ENCODE measurements at places on chromosomes 13 and 19.

GRCh38 chr13:72166102-72166650, 299.2 kb upstream of the DACH1 start:
- DNase-seq, result no peak

DNA sequence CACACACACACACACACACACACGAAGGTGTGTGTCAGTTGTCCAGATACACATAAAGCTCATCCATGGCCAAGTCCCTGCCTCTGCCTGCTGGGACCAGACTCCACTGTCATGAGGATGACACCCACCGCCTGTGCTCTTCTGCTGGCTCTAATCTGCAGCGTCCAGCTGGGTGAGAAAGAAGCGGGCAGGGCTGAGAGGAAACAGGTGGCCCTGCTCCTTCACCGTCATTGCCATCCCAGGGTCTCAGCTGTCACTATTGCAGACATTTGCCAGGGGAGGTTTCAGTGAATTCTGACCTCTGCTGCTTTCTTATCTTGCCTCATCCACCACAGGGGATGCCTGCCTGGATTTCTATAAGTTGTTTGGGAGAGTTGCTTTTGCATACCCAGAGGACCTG, 31.4 kb downstream of the SCGB2B2 start:
- DNase-seq, result no peak

DNA sequence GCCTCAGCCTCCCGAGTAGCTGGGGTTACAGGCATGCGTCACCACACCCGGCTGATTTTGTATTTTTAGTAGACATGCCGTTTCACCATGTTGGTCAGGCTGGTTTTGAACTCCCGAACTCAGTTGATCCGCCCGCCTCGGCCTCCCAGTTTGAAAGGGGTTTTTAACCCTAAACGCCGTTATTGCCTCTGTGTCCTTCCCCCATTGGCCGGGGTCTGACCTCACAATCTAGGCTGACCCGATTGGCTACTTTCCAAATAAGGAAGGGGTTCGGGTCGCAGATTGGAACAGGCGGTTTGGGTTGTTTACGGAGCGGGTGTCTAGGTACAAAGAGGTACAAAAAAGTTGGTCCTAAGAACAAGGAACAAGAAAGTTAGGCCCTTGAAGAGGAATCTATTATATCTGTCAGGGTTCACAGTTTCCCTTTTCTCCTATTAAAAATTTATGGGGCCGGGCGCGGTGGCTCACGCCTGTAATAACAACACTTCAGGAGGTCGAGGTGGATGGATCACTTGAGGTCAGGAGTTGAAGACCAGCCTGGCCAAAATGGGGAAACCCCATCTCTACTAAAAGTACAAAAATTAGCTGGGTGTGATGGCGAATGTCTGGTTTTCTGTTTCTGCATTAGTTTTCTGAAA, 1.0 kb downstream of the ZNF253 start:
- no peak for DNase-seq

- DNase-seq, result no peak
These were observed 1089.7 kb downstream of the EFNB2 start for GRCh38 chr13:105445796-105446195.

DNA sequence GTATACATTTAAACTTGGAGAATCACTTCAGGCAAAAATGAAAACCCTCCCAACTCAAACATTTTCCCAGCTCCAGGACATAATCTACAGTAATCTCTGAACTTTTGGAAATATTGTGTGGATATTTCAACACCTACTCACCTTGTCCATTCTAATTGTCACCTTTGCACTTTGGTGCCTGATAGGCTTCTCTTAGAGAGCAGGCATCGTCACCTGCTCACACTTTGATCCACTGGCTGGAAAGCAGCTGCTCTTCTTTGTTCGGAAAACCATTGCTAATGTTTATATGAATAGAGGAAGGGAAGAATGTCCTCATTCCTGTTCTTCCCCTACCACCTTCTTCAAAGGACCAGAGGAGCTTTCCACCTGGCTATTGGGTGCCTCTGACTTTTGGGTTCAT, 411.2 kb downstream of the FGF9 start:
- DNase-seq, result no peak

- no peak for DNase-seq
These were observed 108.3 kb downstream of the POSTN start for GRCh38 chr13:37490176-37490779.

GRCh38 chr13:99067159-99067985, 89.5 kb upstream of the DOCK9 start:
- DNase-seq, result no peak

GRCh38 chr19:13817615-13818371, 22.6 kb downstream of the ZSWIM4 start:
- no peak for DNase-seq

GRCh38 chr19:35493971-35494370, 3.7 kb upstream of the KRTDAP start:
- DNase-seq, result no peak

DNA sequence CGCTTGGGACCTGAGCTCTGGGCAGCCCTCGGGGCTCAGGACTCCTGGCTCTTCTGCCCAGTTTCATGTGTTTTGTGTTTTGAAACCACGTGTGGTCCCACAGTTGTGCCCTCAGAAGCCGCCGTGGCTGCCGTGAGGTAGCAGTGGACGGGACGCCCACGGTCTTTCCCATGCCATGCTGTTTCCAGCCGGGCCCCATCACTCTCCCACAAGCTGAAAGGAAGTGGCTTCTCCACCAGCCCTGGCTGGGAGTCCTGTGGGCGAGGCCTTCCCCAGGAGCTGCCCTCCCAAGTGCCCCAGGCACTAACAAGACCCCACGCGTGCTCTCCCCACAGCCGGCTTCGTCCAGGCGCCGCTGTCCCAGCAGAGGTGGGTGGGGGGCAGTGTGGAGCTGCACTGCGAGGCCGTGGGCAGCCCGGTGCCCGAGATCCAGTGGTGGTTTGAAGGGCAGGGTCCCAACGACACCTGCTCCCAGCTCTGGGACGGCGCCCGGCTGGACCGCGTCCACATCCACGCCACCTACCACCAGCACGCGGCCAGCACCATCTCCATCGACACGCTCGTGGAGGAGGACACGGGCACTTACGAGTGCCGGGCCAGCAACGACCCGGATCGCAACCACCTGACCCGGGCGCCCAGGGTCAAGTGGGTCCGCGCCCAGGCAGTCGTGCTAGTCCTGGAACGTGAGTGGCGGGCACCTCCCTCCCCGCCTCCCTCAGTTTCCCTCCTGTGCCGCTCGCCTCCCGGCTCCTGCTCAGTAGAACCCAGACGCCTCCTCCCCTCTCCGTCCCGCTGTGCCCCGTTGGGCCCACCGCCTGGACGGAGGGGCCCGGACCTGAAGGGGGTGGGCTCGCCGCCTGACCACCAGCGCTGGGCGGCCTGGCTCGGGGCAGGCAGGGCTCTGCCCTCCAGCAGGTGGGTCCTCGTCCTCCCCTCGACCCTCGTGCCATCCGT, 5.3 kb downstream of the BSG start:
- no peak for DNase-seq

- peak; percentile 20 for DNase-seq
These were observed 7.5 kb upstream of the MIER2 start for GRCh38 chr19:351976-352625.

- no peak for DNase-seq
These were observed 16.6 kb downstream of the POU4F1 start for GRCh38 chr13:78586706-78587105.

DNA sequence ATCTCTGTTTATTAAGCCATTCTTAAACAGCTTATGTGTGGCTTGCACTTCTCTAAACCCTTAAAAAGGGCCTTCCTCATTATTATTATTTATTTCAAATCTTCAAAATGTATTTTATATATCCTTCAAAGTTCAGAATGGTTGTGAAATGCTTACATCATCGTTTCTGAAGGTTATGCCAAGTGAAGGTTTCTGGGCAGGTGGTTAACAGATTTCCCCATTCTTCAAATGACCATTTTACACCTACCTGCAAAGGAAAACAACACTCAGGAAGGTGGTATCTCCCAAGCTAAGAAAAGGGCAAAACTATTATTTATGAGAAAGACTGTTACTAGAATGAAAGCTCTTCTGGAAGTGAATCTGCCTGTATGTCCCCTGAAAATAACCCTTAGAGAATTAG, 191.6 kb downstream of the SHISA2 start:
- no peak for DNase-seq

DNA sequence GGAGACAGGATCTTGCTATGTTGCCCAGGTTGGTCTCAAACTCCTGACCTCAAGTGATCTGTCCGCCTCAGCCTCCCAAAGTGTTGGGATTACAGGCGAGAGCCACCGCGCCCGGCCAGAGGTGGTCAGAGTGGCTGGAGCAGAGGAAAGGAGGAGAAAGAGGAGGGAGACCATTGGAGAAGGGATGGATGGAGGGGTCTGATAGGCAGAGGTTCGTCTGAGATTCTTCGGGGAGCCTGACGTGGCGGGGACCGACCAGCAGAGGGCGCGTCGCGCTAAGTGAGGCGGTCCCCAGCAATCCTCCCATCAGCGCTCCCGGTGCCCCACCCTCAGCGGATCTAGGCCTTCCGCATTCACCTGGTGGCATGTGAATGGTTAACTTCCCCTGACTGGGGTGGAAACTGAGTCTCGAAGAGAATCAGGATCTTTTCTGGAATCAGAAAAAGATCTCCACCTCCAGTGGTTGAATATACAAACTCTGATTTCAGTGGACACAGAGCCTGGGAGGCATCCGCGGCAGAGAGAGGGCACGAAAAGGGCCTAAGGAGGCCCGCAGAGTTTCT, 8.8 kb downstream of the GTPBP3 start:
- DNase-seq, result no peak

GRCh38 chr19:48154003-48154402, 16.1 kb downstream of the LIG1 start:
- DNase-seq, result no peak

DNA sequence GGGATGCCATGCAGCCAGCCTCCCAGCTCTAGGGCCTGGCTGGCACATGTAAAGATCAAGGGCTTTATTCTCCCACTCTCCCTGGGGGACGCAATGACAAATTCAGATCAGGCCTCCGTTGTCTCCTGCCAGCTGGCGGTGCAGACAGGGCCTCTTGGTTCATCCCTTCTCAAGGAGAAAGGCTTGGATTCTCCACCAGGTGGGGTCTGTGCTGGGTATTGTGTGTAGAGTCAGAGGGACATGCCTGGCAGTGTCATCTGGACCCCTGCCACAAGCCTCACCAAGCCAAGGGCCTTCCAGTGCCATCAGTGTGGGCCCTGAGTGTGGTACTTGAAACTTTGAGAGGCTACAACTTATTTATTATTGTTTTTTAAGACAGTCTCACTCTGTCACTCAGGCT, 8.4 kb upstream of the PTPRS start:
- DNase-seq, result no peak

- no peak for DNase-seq
These were observed 67.4 kb upstream of the UBAC2 start for GRCh38 chr13:99133230-99133629.

DNA sequence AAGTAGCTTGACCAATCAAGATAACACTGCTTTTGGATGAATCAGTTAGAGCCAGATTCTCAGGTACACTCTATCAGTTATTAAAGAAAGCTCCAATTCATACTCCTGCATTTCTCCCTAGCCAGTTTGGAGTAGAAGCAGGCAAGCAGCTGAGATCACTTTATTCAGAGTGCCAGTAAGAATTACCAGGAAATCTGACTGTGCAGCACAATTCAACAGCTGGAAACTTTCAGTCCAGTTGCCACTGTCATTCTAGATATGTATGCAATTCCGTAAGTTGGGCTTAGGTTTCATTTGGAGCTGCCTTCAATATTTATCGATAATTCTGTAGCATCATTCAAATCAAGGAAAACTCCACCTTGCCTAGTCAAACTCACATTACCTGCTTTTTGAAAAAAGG, 2625.6 kb upstream of the PCDH20 start:
- DNase-seq, result no peak

GRCh38 chr13:100668408-100668807, 6.2 kb downstream of the TMTC4 start:
- no peak for DNase-seq

DNA sequence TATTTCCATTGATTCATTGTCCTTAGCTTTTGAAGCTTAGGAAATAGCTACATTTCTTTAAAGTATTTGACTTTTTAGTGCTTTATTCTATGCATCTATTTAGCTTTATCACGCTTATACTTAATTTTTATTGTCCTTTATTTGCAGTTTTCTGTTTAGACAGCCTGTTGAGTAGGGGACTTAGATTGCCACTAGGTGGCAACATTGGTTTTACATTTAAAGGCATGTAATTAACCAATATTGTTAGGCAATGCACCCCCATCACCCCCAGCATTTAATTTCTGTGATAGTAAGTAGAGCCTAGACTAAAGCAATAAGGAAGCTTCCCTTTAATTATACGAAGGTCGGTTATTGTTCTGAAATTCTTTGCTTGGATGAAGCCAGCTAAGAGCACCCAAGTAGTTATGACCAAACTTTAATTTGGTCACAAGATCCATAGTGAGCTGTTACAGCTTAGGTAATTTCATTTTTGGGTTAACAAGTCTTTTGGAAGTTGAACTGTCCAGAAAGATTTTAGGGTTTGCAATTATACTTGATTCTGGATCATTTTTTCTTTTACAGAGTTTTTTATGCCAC, 36.5 kb downstream of the B3GLCT start:
- no peak for DNase-seq

GRCh38 chr19:2650515-2650914, 52.0 kb downstream of the GNG7 start:
- no peak for DNase-seq

- DNase-seq, result no peak
These were observed 16.0 kb downstream of the SSC5D start for GRCh38 chr19:55504252-55504603.

- DNase-seq, result no peak
These were observed at the start of gene TMEM86B for GRCh38 chr19:55228403-55229031. Gene TMEM86B, minus strand, starts transcription at chr19:55228763. Its CDS starts 22 bp downstream, at chr19:55228741.

DNA sequence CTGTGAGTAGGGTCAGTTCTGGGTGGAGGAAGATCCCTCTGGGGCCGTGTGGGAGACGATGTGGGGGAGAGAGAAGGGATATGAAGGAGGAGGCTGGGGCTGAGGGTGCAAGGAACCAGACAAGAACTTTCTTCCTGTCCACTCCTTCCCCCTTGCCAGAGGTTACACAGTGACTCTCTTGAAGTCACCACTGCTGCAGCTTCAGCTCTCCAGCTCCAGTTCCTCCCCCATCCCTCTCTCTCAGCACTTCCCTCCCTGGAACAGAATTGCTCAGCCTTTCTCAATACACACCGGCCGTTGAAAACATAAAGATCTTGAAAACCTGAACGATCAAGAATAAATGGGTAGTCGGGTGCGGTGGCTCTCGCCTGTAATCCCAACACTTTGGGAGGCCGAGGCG, 5.1 kb downstream of the ZSWIM9 start:
- DNase-seq, result no peak
